T-helper 17 cell (primary cell): ENCODE measurements at places on chromosomes 2 and 18.

DNA sequence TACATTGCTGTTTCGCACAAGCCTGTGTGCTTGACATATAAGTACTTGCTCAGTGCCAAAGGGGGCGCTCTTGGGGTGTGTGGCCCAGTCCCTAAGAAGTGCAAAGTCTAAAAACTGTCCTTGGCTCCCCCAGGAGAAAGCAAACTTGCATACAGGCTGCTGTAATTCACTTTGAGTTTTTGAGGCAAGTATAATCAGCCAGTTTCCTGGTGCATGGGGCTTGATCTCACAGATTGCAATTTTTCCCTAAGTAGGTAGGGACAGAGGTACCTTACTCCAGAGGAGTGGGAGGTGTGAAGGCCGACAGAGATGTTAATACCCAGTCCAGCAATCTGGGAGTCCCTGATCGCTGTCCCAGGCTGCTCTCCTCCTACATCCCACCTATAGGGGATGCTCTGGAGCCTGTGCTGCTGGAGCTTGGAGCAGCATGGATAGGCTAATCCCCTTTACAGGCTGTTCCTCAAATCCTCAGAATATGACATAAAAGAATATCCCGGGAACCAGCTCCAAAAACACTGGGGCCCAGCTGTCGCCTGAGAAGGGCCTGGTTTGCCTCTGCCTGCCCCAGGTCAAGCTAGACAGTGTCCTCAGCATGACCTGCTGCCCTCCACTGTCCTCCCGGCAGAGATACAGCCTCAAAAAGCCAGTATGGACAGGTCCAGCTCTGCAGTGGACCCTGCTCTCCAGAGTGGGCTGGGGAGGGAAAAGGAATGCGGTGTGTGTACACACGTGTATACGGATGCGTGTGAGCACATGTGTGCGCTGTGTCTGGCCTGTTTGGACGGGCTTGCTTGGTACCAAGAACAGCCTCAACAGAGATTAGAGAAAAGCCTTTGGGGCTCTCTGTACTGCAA, 136.5 kb upstream of the HAAO start:
- H3K4me3 ChIP-seq: no peak overlapping the region
- DNase-seq: no peak
- H3K4me1 ChIP-seq: no peaks in the 10 kb centered on the region
- H3K27ac ChIP-seq: no peak overlapping the region
- H3K36me3 ChIP-seq: peaks cover 2% of the 10 kb centered on the region

DNA sequence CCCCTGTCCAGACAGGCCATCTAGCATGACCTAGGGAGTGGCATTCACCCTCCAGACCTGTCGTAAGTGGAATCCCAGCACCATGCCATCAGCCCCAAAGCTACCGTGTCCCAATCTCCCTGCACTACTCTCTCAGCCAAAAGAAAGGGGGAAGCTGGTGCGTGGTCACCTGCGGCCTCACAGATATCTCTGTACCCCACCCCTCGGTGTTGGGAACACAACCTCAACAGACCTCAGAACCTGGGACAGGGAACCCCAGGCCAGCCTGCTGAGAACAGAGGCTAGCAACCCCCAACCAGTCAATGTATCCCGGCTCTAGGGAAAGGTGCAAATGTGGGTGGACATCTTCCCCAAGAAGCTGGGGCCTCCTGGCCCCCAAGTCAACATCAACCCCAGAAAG, 38.2 kb downstream of the LMAN2L start:
- H3K27ac ChIP-seq: no peak overlapping the region
- H3K27me3 ChIP-seq: no peaks in the 10 kb centered on the region
- H3K4me3 ChIP-seq: no peak overlapping the region
- H3K36me3 ChIP-seq: no peaks in the 10 kb centered on the region
- no peak for DNase-seq

DNA sequence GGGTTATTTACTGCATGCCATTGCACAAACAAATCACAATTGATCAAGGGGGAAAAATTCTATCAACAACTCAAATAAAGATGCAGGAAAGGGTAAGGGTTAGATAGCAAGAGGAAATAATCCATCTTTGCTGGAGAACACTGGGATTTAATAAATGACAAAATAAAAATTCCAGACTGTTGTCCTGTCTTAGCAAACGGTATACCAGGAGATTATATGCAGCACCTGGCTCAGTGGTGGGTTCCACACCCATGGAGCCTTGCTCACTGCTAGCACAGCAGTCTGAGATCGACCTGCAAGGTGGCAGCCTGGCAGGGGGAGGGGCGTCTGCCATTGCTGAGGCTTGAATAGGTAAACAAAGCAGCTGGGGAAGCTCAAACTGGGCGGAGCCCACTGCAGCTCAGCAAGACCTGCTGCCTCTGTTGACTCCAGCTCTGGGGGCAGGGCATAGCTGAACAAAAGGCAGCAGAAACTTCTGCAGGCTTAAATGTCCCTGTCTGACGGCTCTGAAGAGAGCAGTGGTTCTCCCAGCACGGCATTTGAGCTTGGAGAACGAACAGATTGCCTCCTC, 296.5 kb upstream of the THSD7B start:
- H3K4me3 ChIP-seq: no peak overlapping the region
- no peaks in the 10 kb centered on the region for H3K4me1 ChIP-seq
- peaks cover 38% of the 10 kb centered on the region for H3K27me3 ChIP-seq
- DNase-seq: no peak
- no peaks in the 10 kb centered on the region for H3K36me3 ChIP-seq
- no peak overlapping the region for H3K27ac ChIP-seq

- H3K36me3 ChIP-seq: no peaks in the 10 kb centered on the region
- no peak overlapping the region for H3K4me3 ChIP-seq
- H3K27ac ChIP-seq: no peak overlapping the region
- H3K4me1 ChIP-seq: no peaks in the 10 kb centered on the region
- DNase-seq: no peak
- no peaks in the 10 kb centered on the region for H3K27me3 ChIP-seq
Observed at GRCh38 chr2:163828771-163829170, 93.0 kb upstream of the FIGN start.

GRCh38 chr2:72326759-72327158, 179.1 kb upstream of the CYP26B1 start:
- H3K4me1 ChIP-seq: no peaks in the 10 kb centered on the region
- no peak overlapping the region for H3K4me3 ChIP-seq
- no peak overlapping the region for H3K27ac ChIP-seq
- H3K27me3 ChIP-seq: no peaks in the 10 kb centered on the region

GRCh38 chr2:190526105-190526750, 8.3 kb downstream of the NEMP2 start:
- peaks cover 36% of the 10 kb centered on the region for H3K4me1 ChIP-seq
- peaks cover 12% of the 10 kb centered on the region for H3K36me3 ChIP-seq
- no peak overlapping the region for H3K4me3 ChIP-seq
- H3K27me3 ChIP-seq: no peaks in the 10 kb centered on the region

DNA sequence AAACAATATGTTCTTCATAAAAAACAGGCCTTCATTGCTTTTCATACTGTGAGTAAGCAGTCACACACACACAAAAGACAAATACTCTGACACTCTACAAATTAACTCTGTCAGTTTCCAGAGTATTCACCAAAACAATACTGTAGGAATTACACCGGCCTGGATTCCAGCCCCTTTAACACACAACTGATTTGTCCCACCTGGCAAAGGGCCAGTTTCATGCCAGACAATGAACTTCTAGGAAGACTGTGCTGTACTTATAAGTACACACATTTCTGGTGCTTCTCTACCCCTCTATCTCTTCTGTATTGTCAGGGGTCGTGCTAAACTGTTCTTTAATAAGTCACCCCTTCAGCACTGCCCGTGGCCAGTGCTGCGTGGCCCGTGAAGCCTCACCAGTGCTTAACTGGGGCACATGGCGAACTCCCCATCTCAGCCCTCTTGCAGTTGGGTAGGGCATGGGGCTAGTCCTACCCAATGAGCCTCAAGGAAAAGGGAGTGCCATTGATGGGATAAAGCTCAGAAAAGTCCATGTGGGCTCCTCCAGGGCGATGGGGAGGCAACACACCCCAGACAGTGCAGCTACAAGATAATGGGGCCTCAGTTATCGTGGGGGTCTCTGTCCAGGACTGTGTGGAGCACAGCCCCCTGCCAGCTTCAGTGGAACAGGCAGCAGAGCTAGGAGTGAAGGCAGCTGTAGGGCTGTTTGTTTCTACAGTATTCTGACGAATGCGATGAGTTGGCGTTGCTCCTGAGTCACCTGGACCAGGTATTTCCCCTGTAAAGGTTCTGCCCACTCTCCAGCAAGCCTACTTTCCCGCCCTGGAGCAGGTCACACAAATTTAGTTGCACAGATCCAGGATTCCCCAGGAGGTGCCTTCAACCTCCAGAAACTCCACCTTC, 99.0 kb downstream of the SP3 start:
- no peak for DNase-seq
- no peak overlapping the region for H3K27ac ChIP-seq
- peaks cover 2% of the 10 kb centered on the region for H3K36me3 ChIP-seq
- H3K4me3 ChIP-seq: no peak overlapping the region

- H3K27ac ChIP-seq: no peak overlapping the region
- H3K27me3 ChIP-seq: peaks cover 16% of the 10 kb centered on the region
- peaks cover 2% of the 10 kb centered on the region for H3K36me3 ChIP-seq
- H3K4me3 ChIP-seq: no peak overlapping the region
Observed at GRCh38 chr2:132414081-132414480, 2.5 kb upstream of the GPR39 start.

GRCh38 chr2:219722276-219722879, 94.9 kb downstream of the SLC4A3 start:
- no peaks in the 10 kb centered on the region for H3K36me3 ChIP-seq
- DNase-seq: no peak
- no peak overlapping the region for H3K27ac ChIP-seq
- no peaks in the 10 kb centered on the region for H3K4me1 ChIP-seq

DNA sequence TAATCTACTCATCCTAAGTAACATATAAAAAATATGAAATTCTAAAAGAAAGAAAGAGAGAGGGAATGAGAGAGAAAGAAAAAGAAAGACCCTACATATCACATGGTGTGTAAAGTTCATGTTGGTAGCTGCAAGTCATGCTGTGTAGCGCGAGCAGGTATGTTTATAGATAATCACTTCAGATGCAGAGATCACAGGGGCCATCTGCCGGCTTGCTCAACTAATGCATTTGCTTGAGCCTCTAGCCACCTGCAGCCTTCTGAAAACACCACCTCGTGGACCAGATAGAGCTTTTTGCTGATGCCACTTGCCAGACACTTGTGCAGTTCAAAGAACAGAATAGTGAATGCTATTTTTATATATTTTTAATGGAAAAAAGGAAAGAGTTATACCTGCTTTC, 37.6 kb downstream of the CDH7 start:
- DNase-seq: no peak
- no peaks in the 10 kb centered on the region for H3K4me1 ChIP-seq
- no peak overlapping the region for H3K27ac ChIP-seq
- no peaks in the 10 kb centered on the region for H3K27me3 ChIP-seq
- no peaks in the 10 kb centered on the region for H3K36me3 ChIP-seq
- no peak overlapping the region for H3K4me3 ChIP-seq

DNA sequence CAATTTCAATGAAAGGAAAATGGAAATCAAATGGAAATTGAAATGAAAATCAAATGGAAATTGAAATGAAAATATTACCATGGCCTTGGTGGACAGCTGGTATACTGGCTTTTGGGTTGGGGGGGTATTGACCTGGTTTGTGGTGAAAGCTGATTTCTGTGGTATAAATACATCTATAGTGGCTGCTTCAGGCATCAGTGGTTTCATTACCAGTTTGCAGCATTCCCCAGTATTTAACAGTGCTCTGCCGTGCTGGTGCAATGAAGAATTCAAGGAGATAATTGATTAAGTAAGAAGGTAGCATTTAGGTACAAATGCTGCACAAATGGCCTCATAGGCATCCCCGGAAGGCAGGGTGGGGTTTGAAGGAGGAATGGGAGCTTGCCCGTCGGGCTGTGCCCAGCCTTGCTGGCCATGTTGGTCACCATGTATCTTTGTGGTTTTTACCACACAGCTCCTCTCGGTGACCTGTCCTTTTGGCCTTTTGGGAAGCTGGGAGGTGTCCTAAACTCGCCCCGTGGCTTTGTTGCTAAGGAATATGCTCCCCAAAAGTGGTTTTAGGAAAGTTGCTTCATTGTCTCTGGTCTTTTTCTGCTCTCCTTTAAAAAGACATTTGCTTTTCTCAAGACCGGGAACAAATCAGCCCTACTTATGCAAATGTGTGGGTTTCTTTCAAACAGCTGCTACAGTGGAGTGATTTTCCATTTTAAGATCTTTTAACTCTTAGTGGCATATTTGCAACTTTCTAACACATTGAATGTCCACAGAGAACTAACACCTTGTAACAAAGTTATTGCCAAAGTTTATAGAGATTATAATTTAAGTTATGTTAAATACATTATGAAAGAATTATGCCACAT, 28.6 kb downstream of the SNTG2 start:
- H3K4me3 ChIP-seq: no peak overlapping the region
- peaks cover 18% of the 10 kb centered on the region for H3K4me1 ChIP-seq
- peaks cover 24% of the 10 kb centered on the region for H3K27me3 ChIP-seq

DNA sequence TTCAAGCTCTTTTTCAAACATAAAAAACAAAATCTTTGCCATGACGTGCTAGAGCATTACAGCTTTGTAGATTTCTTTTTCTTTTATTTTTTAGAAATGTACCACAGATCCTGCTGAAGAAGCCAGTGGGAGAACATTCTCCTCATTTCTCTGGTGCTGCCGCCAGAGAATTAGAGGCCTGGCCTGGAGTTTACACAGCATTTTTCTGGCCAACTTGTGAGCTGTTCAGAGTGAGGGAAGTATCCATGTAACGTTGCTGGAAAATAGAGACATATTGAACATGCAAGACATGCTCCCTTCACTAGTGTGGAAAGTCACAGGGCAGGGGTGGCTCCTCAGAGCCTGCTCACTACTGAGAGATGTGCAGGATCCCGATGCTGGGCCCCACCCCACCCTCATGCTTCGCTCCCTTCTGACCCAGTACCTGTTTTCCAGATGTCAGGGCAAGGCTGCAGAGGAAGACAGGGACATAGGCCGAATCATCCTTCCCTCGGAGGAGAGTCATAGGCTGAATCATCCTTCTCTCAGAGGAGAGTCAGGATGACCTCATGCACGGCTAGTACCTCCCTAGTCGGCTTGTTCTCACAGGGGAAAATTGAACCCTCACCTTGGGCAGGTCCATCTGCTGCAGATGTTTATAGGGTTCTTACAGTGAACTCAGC, 298.5 kb downstream of the INSIG2 start:
- H3K36me3 ChIP-seq: no peaks in the 10 kb centered on the region
- H3K27me3 ChIP-seq: peaks cover 25% of the 10 kb centered on the region
- H3K27ac ChIP-seq: no peak overlapping the region
- DNase-seq: no peak
- H3K4me3 ChIP-seq: no peak overlapping the region
